ENCODE measurements at places on chromosomes 5 and 9. TPM values are rescaled to one million over a fixed set of nuclear protein-coding genes. Genes with fewer than 3 reads are reported as not detected.

The PCDHGA5 gene
- 8.6 TPM for total RNA-seq

DNA sequence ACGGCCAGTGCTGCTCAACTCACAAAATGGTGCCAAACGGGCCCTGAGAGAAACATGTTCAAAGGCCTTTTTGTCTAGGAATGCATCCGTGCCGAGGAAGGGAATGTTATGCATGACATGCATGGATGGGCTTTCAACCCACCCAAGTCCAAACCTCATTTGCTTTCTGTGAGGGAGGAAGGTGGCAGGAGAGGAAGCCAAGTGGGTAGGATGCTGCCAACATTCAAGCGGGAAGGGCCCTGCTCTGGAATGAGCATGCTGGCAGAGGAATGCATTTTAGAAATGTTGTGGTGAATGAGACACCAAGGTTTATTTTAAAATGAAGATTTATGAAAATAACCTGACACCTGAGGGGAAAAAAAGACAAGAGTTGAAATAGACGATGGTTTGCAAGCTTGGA lies 479.1 kb downstream of the CCDC171 start:
- no peaks in the 10 kb centered on the region for H3K4me1 ChIP-seq
- no peak for DNase-seq
- H3K27me3 ChIP-seq = no peaks in the 10 kb centered on the region
- no peak overlapping the region for H3K27ac ChIP-seq
- no peaks in the 10 kb centered on the region for H3K36me3 ChIP-seq

DNA sequence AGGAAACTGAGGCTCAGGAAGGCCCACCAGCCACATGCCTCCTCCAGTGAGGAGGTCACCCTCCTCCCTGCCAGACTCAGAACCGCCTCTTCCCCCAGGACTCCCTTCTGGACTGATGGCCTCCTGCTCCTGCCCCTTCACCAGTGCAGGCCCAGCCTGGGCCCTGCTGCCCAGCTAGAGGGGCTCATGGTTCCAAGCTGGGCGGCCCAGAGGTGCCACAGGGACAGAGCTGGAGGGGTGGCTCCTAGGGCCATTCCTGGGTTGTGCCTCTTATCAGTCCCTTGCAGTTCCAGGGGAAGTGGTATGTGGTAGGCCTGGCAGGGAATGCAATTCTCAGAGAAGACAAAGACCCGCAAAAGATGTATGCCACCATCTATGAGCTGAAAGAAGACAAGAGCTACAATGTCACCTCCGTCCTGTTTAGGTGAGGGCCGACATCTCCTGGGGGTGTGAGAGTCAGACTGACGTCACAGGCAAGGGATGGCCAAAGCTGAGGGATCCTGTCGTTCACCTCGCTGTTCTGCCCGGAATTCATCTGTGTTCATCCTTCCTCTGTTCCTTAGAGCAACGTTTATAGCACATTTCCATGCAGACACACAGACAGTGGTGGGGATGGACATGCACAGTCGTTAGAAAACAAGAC lies 819 bp downstream of the LCN2 start:
- DNase-seq = no peak
- no peaks in the 10 kb centered on the region for H3K36me3 ChIP-seq
- peaks cover 34% of the 10 kb centered on the region for H3K4me1 ChIP-seq
- peak overlapping the region; percentile 9 for H3K4me3 ChIP-seq
- no peaks in the 10 kb centered on the region for H3K27me3 ChIP-seq

DNA sequence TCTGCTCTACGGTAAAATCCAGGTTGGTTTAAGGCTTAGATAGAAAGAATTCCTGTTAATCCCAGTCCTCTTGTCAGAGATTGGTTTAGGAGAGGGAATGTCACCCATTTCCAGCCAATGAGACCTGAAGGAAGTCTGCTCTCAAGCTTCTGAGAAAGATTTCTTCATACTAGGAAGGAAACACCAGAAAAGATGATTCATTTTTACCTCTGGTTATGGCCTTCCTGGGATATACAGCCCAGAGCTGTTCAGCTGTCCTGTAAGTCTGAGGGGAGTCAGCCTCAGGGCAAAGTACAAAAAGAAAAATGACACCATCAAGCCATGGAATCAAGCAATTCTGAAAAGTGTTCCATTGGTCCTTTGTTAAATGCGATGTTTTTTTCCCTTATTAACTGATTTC lies 18.6 kb upstream of the CFAP95 start:
- H3K27me3 ChIP-seq = no peaks in the 10 kb centered on the region
- no peak overlapping the region for H3K27ac ChIP-seq
- DNase-seq = no peak
- H3K36me3 ChIP-seq = no peaks in the 10 kb centered on the region
- no peak overlapping the region for H3K4me3 ChIP-seq

GRCh38 chr5:154583671-154584177 lies 105.7 kb upstream of the HAND1 start:
- H3K4me1 ChIP-seq = no peaks in the 10 kb centered on the region
- no peaks in the 10 kb centered on the region for H3K27me3 ChIP-seq
- H3K36me3 ChIP-seq = no peaks in the 10 kb centered on the region
- no peak overlapping the region for H3K4me3 ChIP-seq
- H3K27ac ChIP-seq = no peak overlapping the region

DNA sequence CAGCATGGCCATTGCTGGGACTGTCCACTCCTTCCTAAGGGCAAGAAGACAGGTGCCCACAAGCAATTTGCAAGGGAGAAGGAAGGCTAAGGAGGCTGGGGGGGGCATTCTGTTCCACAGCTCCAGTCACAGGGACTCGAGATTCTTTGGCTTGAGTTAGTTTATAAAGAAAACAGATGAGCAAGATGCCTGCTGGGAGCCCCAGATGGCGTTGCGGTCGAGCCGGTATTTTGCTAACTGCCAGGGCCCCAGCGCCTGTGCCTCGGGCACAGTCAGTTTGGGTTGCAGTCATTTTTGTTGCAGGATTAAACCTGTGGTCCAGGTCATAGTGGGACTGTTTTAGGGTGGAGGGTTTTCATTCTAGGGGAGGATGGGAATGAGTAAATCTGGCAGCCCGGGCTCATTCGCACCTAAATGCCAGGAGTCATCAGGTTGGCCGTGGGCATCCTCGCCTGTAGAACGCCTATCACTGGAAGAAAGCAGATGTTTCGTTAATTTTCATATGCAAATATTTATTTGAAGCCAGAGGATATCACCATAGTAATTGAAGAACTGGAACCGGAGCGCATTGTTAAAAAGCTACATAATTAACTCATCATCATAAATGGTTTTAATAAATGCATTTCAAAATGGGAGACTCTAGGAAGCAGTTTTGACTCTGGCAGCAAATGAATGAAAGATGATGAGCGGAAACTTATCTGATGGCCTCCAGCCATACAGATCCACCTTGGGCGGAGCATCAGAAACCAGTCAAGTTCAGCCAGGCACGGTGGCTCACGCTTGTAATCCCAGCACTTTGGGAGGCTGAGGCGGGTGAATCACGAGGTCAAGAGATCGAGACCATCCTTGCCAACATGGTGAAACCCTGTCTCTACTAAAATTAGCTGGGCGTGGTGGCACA lies 87.1 kb upstream of the FCN2 start:
- DNase-seq = no peak
- no peak overlapping the region for H3K4me3 ChIP-seq
- no peak overlapping the region for H3K27ac ChIP-seq
- no peaks in the 10 kb centered on the region for H3K4me1 ChIP-seq
- no peaks in the 10 kb centered on the region for H3K36me3 ChIP-seq
- no peaks in the 10 kb centered on the region for H3K27me3 ChIP-seq

- H3K27ac ChIP-seq = no peak overlapping the region
- DNase-seq = no peak
- no peak overlapping the region for H3K4me3 ChIP-seq
- H3K27me3 ChIP-seq = no peaks in the 10 kb centered on the region
- H3K36me3 ChIP-seq = no peaks in the 10 kb centered on the region
These were observed 260.3 kb upstream of the IRX1 start for GRCh38 chr5:3335301-3335700.
